Stimulated activated CD8-positive, alpha-beta memory T cell treated with anti-CD3 and anti-CD28 coated beads, Interleukin-7, amount 100 ng/mL, for 1 hour (primary cell): ENCODE measurements at places on chromosomes 5 and 9.
A peak's percentile ranks its signal among the peaks of the same experiment; 100 is the strongest.

DNA sequence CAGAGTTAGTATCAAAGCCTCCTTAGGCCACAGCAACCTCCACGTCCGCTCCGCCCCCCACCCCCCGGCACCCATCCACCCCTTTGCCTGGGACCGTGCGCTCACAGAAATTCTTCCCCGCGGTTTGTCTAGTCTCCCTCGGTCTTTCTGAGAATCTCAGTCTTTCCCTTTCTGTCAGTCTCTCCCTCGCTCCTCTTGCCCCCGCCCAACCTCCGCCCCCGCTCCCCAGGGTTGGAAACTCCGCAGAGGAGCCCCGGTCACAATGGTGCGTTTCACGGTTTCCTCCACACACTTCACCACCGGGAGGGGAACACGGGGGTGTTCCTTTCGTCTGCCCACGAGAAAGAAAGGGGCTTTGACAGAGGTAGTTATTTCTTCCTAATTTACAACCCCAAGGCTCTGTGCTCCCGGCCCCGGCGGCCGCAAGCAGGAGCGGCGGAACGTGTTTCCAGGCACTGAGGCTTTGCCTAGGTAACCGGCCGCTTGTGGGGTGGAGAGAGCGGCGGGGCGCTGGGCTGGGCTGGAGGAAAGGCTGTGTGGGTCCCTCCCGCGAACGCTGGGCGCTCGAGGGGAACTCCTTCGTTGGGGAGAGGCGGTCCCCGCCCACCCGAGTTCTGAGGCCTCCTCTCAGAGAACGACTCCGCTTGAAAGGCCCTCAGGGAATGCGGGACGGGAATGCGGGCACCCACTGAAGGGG is 2.1 kb downstream of the NR4A3 start:
- peak; percentile 55 for DNase-seq

DNA sequence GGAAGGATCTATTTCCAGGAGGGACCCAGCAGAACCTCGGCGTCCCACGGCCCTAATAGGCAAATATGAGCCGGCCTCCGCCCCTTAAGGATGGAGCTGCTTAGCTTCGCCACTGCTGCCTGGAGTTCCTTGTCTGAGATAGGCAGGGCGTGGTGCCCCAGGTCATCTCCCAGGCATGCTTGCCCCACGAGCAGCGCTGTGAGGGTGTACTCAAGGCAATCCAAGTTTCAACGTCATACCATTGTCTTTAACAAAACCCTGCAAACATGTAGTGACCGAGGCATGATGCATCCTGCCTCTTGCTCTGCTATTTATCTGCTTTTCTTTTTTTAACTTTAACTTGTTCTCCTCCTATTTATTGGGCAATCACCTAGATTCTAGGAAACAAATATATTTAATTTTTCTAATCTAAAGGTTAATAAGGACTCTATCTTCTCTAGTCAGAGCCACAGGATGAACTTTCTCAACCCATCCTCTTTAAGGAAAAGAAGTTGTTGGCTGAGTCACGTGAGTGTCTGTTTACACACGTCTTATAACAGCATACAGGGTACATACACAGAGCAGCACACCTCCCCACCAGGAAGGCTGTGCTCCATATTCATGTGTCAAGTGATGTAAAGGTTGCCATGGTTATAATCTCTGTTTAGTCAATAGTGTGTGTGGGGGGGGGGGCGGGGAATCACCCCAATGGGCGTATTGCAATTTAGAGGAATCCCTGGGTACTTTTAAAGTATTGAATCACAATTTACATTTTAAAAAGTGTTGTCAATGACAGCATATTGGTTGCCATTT is 27.3 kb upstream of the ZSWIM6 start:
- DNase-seq, result no peak

- no peak for DNase-seq
Observed at GRCh38 chr9:83299571-83299970, 236.6 kb upstream of the RASEF start.

GRCh38 chr5:169121630-169122420 is 179.1 kb downstream of the SLIT3 start:
- DNase-seq, result no peak

- no peak for DNase-seq
Observed at GRCh38 chr9:19180991-19181390, 49.5 kb upstream of the DENND4C start.

- no peak for DNase-seq
Observed at GRCh38 chr9:120388003-120388855, 191.7 kb downstream of the CDK5RAP2 start.

- no peak for DNase-seq
Observed at GRCh38 chr5:97480313-97480712, 297.3 kb upstream of the RIOK2 start.

- DNase-seq, result no peak
Observed at GRCh38 chr5:112064956-112065355, 308.0 kb upstream of the NREP start.

DNA sequence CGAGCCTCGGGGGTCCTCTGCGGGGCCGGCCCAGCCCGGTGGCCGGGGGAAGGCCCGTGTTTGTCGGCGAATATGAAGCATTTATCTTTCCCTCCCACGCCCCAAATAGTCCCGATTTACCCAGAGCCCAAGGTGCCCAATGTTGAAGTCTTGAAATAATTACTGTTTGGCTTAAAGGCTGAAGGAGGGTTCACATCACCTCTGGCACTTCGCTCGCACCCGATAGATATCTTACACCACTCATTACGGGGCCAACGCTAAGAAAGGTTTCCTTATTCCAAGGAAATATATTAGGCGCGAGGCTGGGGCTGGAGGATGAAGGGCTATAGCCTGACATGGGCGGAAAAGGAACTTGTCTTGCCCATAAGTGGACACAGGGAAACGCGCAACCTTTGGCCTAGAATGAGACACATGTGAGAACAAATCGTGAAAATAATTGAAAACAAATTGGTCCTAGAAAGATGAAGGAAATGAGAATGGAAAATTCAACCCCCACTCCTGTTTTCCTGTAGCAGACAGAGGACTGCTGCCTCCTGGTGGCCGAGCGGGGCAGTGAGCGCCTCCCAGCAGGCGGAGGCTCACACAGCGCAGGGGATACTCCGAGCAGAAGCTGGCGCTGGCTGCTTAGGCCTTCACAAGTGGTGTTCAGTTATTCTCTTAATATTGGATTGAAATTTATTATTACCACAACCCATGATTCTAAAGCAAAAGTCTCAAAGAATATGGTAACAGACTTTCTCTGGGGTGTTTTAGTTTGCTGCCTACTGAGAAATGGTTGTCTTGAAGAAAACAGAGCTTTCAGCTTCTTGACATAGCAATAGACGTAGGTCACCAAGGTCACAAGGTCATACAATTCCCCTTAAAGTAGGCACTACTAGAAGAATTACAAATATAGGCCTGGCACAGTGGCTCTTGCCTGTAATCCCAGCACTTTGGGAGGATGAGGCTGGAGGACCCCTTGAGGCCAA is 7.9 kb downstream of the CCL21 start:
- DNase-seq, result peak; percentile 77

- no peak for DNase-seq
Observed at GRCh38 chr5:139659695-139660101, 11.5 kb downstream of the CXXC5 start.

GRCh38 chr9:15642369-15642962 is 89.6 kb downstream of the CCDC171 start:
- DNase-seq, result no peak

DNA sequence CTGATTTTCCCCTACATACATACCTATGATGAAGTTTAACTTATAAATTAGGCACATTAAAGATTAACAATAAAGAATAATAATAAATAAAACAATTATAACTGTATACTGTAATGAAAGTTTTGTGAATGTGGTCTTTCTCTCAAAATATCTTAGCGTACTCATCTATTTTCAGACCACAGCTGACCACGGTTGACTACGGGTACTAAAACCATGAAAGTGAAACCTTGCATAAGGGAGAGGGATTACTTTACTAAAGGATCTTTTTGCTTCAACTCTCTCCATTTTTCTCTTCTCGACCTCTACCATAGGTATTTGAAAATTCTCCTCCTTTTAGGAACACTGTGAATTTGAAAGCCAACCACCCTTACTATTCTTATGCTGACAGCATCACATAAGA is 475.5 kb downstream of the CETN3 start:
- DNase-seq, result no peak

- no peak for DNase-seq
Observed at GRCh38 chr9:6014670-6015270, 654 bp downstream of the RANBP6 start.

DNA sequence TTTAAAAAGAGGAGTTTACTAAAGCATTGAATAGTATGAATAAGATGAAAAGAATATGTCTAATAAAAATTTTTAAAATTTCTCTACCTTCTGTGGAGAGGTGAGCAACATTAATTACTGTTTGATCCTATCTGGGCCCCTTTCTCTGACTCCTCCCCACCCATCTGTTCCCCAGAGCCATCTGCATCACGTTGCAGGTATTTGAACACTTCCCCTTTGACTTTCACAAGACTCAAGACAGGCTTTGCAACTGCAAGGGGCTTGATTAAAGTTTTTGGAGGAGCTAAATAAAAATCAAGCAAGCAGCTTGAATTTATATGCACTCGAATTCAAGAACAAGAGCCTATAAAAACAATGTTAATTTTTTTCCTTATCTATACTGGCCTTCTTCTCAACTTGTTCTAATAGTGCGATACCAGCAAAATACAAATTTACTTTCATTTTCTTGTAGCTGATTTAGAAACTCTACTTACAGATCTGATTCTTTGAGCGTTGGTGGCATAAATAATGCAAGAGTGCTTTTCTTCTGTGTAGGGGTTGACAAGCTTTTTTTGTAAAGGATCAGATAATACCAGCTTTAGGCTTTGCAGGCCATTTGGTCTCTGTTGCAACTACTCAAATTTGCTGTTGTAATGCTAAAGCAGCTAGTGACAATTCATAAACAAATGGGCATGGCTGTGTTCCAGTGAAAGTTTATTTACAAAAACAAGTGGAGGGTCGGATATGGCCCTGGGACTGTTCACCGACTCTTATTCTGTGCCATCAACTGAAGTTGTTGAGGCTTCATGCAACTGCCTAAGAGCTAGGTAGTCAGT is 21.2 kb downstream of the TXNDC8 start:
- no peak for DNase-seq

DNA sequence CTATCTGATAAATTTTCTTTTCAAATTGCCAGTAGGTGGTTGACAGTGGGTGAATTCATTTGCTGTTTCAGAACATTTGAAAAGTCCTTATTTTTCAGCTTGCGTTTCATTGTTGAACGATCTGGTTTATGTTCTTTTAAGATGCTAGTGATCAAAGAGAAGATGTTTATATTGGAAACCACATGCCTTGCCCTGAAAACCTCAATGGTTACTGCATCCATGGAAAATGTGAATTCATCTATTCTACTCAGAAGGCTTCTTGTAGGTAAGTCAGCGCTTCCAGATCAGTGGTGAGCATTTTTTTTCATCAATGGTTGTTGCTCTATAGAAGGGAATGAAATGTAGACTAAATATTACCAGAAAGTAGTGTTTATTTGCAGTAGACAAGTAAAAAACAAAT is 16.6 kb upstream of the CAVIN4 start:
- DNase-seq, result no peak

GRCh38 chr5:136780518-136780917 is 415.2 kb upstream of the TRPC7 start:
- DNase-seq, result no peak
